ENCODE measurements at places on chromosomes 7 and 10.
A peak's percentile ranks its signal among the peaks of the same experiment; 100 is the strongest.

DNA sequence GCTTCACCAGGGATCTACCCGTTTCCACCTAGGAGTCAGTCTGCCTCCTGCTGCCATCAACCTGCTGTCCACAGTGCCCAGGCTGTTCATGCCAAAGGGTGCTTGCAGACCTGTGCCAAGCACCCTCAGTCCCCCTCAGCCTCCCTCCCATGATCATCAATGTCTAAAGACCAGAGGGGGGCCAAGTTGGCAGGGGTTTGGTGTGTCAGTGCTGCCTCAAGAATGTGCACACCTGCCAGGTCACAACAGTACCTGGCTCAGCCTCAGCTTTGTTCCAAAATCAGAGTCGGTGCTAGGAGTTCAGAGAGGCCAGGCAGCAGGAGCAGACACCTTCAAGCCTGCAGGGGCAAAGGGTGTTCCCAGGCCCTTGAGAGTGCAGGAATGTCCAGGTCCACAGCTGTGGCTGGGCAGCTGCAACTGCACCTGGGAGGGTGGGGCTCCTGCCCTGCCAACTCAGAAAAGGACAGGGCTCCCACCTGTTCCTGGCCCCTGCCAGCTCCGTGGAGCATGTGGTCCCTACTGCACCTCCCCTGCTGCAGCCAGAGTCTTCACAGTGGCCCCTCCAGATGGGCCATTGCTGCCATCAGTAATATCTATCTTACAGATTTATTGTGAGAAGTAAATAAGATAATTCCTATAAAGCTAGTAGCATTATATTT, 219.5 kb downstream of the POLR1F start:
- DNase-seq: no peak

- peak; percentile 11 for DNase-seq
Measured at GRCh38 chr10:58064714-58065528, 202.8 kb downstream of the IPMK start.

DNA sequence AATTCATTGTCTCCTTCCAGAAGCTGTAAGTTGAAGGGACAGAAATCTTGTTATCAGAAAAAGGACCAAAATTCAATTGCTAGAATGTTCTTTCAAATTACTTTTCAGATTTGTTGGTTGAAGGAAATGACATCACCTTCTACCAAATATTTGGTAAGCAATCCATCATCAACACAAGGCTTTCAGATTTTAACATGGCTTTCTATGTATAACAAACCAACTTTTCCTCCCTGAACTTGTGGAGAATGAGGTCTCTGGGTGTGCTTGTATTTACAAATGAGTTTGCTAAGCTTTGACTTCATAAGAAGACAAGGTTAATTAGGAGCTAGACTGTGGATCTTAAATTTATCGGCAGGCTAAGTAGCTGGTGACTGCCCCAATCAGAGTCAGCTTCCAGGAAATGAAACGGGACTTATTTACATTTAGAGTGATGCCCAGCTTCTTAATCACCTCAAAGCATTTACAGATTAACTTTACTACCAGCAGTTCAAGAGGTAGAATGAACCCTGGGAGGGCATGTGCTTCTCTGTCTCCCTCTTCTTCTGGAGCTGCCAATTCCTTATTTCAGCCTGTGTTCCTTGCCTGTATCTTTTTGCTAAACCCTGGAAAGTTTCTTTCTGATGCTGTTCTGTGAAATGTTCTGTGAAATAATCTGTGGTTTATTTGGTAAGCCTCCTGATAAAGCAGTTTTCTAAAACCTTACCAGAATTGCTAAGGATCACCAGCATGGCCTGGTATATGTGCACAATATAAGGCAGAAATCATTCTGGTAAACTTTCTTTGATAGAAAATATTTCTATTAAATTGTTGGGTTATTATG, 248.8 kb upstream of the FZD8 start:
- no peak for DNase-seq

DNA sequence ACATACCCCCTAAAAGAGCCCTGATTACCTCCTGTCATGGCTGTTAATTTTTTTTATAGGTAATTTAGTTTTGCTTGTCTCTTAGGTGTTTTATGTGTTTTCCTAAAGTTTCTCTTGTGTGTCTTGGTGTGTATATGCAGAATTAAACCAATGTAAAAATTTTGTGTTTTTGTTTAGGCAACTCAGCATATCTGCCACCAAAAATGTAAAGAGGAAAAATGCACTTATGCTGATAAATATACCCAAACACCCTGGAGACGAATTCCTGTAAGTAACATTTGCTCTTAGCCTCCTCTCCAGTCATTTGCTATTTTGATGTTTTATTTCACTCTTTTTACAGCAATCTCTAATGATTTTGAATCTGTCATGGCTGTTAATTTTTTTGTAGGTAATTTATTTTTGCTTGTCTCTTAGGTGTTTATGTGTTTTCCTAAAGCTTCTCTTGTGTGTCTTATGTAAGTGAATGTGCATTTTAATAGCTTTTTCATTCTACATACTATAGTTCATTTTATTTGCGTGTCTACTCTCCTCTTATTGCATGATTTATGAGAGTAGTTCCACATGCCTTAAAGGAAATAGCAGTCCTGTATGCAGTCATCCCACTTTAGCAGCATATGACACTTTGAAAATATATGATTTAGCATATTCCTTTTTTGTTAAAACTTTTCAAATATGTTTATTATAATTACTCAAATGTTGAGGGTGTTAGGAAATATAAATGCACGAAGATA, 149.2 kb downstream of the CCSER2 start:
- no peak for DNase-seq

DNA sequence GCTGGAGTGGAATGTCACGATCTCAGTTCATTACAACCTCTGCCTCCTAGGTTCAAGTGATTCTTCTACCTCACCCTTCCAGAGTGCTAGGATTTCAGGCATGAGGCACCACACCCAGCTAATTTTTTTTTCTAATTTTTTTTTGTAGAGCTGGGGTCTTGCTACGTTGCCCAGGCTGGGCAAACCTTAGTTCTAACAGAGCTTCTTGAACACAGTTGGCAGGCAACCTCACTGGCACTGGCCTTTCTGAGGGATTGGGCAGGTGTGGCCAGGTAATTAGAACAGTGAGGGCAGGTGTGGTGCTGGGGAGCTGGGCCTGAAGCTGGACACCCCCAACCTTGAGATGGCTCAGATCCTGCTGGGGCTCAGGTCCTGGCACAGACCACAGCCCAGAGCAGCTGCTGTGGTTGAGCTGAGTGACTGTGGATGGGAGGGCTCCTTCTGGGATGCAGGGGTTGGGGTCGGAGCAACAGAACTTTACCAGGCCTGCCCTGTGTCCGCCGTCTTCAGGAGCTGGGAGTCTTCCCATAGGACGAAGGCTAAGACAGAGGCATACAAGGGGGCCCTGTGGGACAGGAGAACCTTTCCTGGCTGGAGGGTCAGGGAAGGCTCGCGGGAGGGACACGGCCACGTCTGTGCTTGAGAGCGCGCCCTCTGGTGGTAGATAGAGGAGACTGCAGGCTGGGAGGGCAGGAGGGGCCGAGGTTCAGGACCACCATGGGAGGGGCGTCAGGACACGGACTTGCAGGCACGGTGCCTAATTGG, 48.2 kb downstream of the COL26A1 start:
- DNase-seq: peak; percentile 43

GRCh38 chr7:5599543-5600200, 176.0 kb upstream of the TNRC18 start:
- no peak for DNase-seq

GRCh38 chr7:108091461-108091831, 38.7 kb downstream of the LAMB4 start:
- no peak for DNase-seq
